ENCODE measurements at places on chromosomes 3 and 15. TPM values are rescaled to one million over a fixed set of nuclear protein-coding genes. Genes with fewer than 3 reads are reported as not detected.
A peak's percentile ranks its signal among the peaks of the same experiment; 100 is the strongest.

- DNase-seq: no peak
- no peaks in the 10 kb centered on the region for H3K36me3 ChIP-seq
- H3K27ac ChIP-seq: peak overlapping the region; percentile 64
- no peak overlapping the region for H3K4me3 ChIP-seq
- no peaks in the 10 kb centered on the region for H3K27me3 ChIP-seq
These were observed 140.0 kb upstream of the MEF2A start for GRCh38 chr15:99425657-99426301.

DNA sequence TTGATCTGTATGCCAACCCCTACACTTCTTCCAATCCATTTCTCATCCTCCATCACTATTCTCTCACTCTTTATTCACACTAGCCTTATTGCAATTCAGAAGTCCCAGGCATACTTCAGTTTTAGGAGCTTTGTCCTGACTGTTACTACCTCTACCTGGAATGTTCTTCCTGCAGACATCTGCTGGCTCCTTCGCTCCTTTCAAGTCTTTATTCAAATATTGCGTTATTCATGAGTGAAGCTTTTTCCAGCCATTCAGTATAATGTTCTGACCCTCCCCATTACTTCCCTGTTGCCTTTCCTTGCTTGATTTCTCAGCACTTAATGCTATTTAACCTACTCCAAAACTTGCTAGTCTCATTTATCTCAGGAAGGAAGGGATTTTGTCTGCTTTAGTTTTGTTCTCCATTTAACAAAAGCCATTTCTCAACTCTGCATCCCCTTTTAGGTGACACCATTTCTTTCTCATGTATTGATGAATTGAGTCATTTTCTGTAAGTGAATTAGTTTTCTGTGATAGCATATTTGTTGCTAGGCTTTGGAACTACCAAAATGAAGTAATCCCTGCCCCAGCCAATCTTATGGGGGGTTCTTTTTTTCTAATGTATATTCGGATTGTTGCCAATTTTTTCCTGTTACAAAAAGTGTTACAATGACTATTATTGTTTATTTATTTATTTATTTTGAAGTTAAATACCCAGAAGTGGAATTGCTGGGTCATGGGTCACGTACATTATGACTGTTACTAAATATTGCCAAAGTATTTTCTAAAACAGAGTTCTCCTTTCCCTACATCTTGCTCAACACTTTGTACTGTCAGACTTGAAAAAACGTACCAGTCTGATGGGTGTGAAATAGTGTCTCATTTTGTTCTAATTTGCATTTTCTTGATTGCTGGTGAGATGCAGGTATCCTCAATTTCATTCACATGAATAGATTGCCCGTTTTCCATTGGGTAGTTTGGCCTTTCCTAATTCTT lies 9.4 kb downstream of the ATP11B start:
- H3K4me3 ChIP-seq: no peak overlapping the region
- peaks cover 17% of the 10 kb centered on the region for H3K4me1 ChIP-seq
- H3K27me3 ChIP-seq: no peaks in the 10 kb centered on the region
- no peak for DNase-seq

Gene NME9
- 1.1 TPM for total RNA-seq

GRCh38 chr15:75114796-75115195 lies 86.9 kb upstream of the C15orf39 start:
- peaks cover 1% of the 10 kb centered on the region for H3K4me1 ChIP-seq
- peaks cover 17% of the 10 kb centered on the region for H3K36me3 ChIP-seq
- no peak for DNase-seq
- H3K27ac ChIP-seq: no peak overlapping the region
- no peaks in the 10 kb centered on the region for H3K27me3 ChIP-seq
- no peak overlapping the region for H3K4me3 ChIP-seq

DNA sequence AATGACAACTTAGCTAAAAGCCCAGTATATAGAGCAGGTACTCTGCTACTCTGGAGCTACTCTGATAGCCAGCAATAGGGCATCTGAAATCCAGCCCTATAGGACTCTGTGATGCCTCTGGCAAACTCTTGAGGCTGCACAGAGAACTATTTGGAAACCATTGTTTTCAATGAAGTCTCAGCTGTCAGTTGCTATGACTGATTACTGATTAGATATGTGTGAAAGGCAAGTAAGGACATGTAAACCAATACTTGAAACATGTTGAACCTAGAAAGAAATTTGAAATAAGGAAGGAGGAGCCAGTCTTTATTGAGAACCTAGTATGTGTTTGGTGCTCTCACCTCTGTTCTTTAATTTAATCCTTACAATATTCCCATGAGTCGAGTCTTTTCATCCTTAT lies 40.2 kb upstream of the CRTC3 start:
- no peak for DNase-seq
- no peaks in the 10 kb centered on the region for H3K27me3 ChIP-seq
- H3K36me3 ChIP-seq: peaks cover 70% of the 10 kb centered on the region
- no peak overlapping the region for H3K4me3 ChIP-seq
- no peaks in the 10 kb centered on the region for H3K4me1 ChIP-seq

Gene C2CD4A
- total RNA-seq: not detected

Gene SLC2A2
- not detected for total RNA-seq

DNA sequence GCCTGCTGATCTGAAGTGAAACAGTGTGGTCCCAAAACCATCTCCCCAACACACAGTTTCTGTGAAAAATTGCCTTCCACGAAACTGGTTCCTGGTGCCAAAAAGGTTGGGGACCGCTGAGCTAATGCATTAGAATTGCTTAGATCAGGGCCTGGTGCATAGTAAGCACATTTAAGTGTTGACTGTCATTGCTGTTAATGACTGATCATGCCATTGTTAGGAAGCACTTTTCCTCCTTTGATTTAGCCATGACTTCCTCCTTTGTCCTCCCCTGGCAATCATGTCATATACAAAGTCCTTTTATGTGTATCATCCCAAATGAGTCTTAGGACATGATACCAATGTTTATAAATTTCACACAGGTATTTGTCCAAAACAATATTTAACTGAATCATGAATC lies 81.5 kb upstream of the ATP11B start:
- H3K27me3 ChIP-seq: no peaks in the 10 kb centered on the region
- H3K4me1 ChIP-seq: peaks cover 13% of the 10 kb centered on the region
- no peak overlapping the region for H3K27ac ChIP-seq
- no peaks in the 10 kb centered on the region for H3K36me3 ChIP-seq
- no peak overlapping the region for H3K4me3 ChIP-seq

- H3K4me1 ChIP-seq: peaks cover 56% of the 10 kb centered on the region
- no peak overlapping the region for H3K4me3 ChIP-seq
- no peaks in the 10 kb centered on the region for H3K27me3 ChIP-seq
- H3K36me3 ChIP-seq: no peaks in the 10 kb centered on the region
These were observed 112.4 kb downstream of the CD47 start for GRCh38 chr3:107978131-107979055.

Gene EAF2
- total RNA-seq: 4.1 TPM

GRCh38 chr3:125647318-125648014 lies 52.2 kb upstream of the OSBPL11 start:
- H3K27ac ChIP-seq: peak overlapping the region; percentile 93
- H3K4me3 ChIP-seq: peak overlapping the region; percentile 7
- DNase-seq: no peak
- no peaks in the 10 kb centered on the region for H3K27me3 ChIP-seq
- no peaks in the 10 kb centered on the region for H3K36me3 ChIP-seq

Gene ZIC1
- not detected for total RNA-seq
